Germinal center (tissue), 1 donor: ENCODE measurements at places on chromosomes 6 and 20.
A peak's percentile ranks its signal among the peaks of the same experiment; 100 is the strongest.

DNA sequence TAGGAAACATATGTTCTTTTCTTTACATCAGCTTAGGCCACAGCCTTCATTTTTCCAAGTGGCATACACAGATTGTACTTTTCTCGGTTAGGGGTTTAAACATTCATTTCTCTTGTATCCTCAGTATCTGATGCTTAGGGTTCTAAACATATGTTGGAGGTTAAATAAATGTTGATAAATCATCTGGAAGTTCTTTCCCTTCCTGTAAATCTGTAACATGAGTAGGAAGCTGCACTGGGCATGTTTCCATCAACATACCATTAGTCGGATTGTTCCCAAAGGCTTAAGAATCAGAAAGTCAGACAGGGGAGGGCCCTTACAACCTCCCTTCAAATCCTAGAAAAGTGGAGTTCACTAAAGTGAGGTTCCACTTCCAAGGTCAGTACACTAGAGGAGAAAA is 54.8 kb upstream of the BCLAF1 start:
- DNase-seq = no peak

DNA sequence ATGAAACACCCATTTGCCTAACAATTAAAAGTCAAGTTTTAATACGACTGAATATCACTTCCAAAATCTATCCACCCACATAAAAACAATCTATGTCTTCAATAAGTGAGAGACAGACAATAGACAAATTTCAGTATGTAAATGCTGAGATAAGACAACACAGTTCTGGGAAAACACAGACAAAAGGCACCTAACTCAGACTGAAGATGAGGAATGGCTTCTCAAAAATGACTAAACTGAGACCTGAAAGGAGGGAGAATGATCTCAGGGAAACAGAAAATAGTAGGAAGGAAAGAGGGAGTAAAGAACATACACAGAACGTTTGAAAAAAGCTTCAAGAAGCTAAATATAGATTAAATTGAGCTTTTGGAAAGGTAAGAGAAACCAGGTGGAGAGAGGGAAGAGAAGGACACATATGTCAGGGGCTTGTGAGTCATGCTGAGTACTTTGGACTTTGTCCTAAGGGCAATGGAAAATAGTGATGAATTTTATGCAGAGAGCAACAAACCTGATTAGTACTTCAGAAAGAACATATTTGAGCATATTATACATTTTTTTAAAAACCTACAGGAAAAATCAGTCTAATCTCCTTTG is 16.1 kb downstream of the LMBRD1 start:
- no peak for DNase-seq

DNA sequence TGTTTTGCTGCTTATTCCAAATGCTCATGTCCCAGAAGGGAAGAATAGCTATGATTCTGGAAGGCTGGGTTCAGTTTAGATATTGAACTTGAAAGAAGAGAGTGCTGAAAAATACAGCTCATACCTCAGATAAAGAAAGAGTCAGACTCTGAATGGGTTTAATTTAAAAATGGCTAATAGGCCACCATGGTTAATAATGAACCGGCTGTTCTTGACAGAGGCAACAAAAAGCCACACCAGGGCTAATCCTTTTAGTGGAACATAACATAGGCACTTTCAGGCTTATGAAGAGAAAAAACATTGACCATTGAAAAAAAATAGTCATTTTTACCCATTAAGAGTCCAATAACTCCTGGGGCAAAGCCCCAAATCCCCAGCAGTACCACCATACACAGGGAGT is 59.4 kb downstream of the TNFRSF21 start:
- DNase-seq = no peak

- DNase-seq = no peak
Measured at GRCh38 chr6:63943826-63944225, 308.2 kb downstream of the PHF3 start.

- peak; percentile 85 for DNase-seq
Measured at GRCh38 chr20:49668181-49668877, 45.3 kb downstream of the B4GALT5 start.

GRCh38 chr6:157896932-157897331 is 73.9 kb downstream of the SNX9 start:
- DNase-seq = no peak

DNA sequence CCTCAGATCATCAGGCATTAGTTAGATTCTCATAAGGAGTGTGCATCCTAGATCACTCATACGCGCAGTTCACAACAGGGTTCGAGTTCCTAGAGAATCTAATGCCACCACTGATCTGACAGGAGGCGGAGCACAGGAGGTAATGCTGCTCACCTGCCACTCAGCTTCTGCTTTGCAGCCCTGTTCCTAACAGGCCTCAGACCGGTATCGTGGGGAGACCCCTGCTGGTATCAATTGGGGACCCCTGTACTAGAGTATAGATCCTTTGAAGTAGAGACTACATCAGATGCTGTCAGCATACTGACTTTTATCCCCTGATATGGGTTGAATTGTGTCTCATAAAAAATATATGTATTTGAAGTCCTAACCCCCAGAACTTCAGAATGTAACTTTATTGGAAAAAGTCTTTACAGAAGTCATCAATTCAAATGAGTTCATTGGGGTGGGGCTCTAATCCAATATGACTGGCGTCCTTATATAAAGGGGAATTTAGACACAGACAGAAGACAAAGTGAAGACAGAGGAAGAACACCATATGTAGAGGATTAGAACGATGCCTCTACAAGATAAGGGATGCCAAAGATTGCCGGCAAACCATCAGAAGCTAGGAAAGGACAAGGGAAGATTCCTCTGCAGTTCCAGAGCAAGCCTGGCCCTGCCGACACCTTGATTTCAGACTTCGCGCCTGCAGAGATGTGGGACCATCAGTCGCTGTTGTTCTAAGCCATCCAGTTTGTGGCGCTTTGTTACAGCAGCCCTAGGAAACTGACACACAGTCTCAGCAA is 104.4 kb upstream of the BTBD3 start:
- DNase-seq = no peak

- no peak for DNase-seq
Measured at GRCh38 chr6:84847390-84848160, 83.2 kb upstream of the TBX18 start.

DNA sequence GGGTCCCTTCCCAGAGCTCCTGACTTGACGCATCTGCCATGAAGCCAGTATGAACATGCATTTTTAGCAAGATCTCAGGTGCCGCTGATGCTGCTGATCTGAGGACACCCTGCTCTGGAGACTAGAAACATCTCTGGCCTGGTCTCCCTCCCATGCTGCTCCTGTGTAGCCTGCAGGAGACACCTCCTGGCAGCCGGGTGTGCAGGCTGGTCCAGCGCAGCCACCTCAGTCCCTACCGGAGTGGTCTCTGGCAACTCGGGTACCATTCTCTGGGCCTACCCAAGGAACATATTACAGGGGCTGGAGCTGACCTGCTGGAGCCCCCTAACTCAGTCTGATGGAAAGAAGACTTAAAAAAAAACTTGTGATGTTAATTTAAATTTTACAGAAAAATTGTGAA is 20.1 kb downstream of the PHACTR3 start:
- DNase-seq = no peak

GRCh38 chr20:3560578-3560977 is 89.8 kb downstream of the ATRN start:
- DNase-seq = no peak

DNA sequence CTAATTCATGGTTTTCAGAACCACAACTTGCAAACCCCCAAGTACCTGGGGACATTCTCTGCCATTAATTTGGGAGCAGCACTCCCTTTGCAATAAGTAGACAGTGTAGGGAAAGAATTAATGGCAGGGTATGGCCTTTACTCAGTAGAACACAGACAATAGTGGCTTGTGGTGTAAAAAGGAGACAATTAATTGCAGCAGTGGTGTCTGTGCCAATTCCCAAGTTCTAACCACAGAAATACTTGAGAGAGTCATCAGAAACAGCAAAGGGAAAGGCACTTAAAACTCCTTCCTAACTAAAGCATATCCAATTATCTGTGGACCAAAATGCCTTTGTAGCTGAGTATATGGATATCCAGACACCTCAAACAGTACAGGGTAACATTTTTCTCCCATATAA is 257.6 kb upstream of the POU3F2 start:
- no peak for DNase-seq

DNA sequence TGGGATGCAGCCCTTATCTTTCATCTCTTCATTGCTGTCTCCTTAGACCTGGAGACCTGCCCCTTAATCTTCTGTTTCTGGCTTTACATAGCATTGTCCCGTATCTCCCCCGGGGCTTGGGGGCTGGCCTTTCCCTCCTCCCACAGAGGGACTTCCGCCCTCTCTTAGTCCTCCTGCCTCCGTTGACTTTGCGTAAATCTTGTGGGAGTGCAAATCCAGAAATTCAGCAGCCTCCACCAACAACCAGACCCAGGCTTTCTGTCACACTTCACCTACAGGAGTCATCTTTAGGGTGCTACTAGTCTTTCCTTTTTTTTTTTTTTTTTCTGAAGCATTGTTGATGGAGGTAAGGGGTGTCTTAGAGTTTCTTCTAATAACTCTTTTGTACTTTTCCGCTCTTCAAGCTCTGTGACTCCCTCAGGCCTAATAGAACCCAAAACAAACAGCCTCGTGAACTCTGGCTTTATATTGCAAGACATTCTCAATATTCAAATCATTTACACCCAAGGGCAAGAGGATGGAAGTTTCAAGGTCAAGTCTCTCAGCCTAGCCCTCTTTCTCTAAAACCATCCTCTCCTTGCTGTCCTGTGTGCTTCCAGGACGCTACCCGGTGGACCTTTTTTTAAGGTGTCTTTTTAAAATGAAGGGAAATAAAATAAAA is 66.2 kb downstream of the RREB1 start:
- DNase-seq = no peak

DNA sequence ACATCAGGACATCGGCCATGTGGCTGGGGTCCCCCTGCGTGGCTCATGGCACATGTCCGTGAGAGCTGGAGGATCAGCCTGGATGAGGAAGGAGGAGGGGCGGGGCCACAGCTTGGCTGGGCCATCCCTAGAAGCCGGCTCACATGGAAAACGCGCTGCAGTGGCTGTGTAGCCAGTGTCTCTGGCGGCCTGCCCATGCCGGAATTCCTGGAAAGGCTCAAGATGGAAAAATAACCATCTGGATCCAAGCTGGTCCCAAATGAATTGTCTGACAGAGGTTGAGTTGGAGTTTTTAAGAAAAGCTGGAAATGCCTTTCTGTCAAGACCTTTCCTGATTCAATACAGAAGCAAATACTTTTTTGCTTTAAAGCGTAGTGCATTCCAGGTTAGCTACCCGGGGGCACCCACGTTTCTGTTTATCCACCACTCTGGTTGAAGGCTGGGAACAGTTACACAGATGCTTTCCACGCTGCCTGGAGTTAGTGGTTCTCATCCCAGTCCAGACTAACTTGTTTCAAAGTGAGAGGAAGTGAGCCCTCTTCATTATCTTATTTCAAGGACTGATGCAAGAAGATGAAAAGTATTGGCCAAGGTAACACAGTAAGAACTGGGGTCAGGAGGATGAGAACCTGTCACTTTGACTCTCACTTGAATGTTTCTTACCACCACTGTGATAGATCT is 99.0 kb downstream of the GMPR start:
- no peak for DNase-seq

GRCh38 chr20:32365564-32365963 is 7.4 kb downstream of the ASXL1 start:
- DNase-seq = no peak

DNA sequence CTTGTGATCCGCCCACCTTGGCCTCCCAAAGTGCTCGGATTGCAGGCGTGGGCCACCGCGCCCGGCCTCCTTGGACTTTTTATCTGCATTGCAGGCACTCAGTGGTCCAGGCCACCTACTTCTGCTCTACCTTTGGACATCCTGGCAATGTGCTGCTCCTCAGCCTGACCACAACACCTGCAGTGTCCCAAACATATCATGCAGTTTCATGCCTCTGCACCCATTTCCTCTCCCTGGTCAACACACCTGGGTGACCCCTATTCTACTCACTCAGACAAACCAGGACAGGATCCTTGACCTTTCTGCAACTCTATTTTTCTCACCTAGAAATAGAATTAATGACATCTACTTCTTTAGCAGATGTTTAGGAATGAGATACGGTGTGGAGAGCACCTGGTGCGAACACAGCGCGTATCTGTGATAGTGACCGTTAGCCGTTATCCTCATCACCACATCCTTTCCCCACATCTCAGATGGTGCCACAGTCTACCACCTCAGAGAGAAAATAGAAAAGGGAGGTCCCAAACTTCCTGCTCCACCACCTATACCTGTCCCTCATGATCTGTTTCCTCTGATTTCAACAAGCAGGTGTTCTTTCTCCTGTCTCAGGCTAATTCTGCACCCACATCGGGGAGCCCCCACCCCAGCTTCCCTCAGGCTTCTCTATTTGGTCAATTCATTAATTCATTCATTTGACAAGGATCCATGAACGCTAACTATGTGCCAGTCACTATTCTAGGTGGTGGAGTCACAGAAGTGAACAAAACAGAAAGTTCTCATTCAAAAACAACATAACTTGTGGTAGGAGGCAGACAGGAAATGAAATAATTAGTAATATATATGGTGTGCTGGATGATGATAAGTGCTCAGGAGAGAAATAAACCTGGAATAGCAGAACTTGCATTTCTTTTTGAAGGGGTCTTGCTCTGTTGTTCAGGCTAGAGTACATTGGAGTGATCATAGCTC is 4.3 kb upstream of the BTN3A2 start:
- DNase-seq = no peak

GRCh38 chr6:223763-224162 is 68.5 kb upstream of the DUSP22 start:
- no peak for DNase-seq

GRCh38 chr20:33677991-33678702 is 3.9 kb upstream of the NECAB3 start:
- no peak for DNase-seq

DNA sequence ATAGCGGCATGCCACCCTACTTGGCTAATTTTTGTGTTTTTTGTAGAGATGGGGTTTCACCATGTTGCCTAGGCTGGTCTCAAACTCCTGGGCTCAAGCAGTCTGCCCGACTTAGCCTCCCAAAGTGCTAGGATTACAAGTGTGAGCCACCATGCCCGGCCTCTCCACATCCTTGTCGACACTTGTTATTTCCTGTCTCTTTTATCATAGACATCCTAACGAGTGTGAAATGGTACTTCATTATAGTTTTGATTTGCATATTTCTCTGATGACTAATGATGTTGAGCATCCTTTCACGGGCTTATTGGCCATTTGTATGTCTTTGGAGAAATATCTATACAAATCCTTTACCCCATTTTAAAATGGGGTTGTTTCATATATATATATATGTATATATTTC is 39.0 kb upstream of the ASXL1 start:
- DNase-seq = no peak
